AG20443 (cell line): ENCODE measurements at places on chromosomes 7 and 10.

- no peak for DNase-seq
These were observed 87.1 kb upstream of the STEAP1 start for GRCh38 chr7:90067171-90067570.

- no peak for DNase-seq
These were observed 88.6 kb downstream of the NRG3 start for GRCh38 chr10:81963606-81964005.

DNA sequence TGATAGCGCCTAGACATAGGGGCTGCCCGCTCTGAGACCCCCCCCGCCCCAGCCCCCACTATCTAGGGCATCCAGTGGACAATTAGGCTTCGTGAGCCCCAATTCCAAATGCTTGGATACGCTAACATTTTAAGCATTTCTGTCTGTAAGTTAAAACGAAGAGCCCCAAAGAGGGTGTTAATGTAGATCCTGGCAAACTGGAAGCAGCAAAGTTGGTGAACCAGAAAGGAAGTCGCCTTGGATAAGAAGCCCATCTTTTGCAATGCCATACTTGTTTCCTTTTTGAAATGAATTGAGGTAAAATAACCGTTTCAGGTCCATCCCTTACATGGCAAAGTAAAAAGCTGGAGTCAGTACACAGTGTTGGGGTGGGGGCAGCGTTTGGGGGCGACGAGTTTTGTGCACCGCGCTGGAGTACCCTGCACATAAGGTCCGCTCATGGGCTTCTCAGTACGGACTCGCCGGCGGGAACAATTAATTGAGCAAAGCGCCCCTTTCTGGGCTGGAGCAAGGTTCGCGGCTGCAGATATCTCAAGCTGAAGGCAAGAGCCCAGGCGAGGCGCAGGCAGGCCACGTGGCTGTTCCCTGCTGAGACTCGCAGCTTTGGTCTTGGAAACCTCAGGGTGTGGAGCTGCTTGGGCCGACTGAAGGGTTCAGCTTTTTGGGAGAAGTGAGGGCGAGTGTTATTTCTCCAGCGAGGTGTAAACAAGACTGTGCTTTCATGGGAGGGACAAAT, 1.4 kb upstream of the TWIST1 start:
- peak; percentile 47 for DNase-seq

DNA sequence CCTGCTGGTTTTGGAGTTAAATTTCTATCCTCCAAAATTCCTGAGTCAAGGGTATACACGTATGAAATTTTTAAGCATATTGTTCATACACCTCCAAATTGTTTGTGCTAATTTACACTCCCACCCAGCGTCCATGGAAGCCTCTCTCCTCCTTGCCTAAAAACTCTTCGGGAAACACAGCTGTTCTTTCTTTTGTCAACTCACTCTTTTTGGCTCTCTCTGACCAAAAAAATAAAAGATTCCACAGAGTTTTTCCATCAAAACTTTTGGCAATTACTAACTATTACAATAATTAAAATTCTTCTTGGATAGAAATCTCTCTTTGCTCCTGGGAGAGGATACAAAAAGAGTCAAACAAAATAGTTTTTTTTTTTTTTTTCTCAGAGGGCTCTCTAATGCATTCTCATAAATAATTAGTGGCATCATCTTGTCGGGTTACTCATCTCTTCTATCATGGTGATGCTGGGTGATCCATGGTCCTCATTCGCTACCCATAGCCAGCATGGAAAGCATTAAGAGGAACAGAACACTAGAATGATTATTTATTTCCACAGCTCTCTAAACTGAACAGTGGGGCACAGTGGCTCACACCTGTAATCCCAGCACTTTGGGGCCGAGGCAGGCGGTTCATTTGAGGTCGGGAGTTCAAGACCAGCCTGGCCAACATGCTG, 310.7 kb downstream of the SFMBT2 start:
- DNase-seq = no peak

DNA sequence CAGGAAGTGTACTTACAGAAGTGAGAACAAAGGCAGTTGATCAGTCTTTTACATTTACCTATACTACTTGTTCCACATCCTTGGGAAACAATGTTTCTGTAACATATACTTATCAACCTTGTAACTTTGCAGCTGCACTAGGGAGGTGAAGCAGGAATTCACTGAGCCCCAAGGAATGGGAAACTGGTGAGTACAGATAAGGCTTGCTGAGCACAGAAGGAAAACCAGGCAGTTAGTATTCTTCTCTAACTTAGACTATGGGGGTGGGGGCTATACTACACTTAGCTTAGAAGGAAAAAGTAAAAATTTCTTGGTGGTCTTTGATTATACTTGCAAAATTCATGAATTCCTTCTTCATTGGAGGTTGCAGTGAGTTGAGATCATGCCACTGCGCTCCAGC, 6.9 kb upstream of the ZNF33A start:
- DNase-seq = no peak

- DNase-seq = peak; percentile 33
These were observed 3.3 kb downstream of the MAPK8 start for GRCh38 chr10:48309711-48310226.

GRCh38 chr10:33716501-33717267, 382.2 kb upstream of the NRP1 start:
- DNase-seq = no peak

DNA sequence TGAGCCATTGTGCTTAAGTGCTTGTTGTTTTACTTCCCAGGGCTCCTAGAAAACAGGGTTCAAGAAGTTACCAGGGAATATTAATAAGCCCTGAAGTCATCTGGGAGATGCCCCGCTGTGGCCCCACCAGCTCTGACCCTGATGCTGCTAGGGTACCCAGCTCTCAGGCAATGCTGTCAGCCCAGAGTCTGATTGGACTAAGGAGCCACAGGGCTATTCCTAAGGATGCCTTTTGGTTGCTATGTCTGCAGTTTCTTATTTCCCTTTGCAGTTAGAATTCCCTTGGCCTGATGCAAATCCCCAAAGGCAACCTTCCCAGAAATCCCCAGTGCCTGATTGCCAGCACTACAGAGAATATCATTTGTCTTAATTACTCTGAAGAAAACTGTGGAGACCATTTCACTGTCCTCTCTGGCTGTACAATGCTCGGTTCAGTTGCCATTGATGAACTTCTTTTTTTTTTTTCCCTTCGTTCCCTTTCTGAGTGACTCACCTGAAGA, 236.7 kb upstream of the KMT2E start:
- no peak for DNase-seq

DNA sequence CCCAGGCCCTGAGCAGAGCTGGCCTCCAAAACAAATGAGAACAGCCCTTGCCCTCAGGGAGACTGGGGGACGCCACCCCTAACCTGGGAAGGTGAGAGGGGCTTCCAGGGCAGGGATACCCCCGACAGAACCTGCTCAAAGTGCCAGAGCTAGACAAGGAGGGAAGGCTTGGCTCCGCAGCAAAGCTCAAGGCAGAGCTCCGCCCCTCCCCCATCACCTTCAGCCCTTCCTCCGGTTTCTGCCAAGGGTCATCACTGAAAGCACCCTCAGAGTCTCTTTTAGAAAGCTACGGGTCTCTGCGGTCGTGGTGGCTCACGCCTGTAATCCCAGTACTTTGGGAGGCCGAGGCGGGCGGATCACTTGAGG, 73.4 kb upstream of the CUX1 start:
- DNase-seq = no peak

DNA sequence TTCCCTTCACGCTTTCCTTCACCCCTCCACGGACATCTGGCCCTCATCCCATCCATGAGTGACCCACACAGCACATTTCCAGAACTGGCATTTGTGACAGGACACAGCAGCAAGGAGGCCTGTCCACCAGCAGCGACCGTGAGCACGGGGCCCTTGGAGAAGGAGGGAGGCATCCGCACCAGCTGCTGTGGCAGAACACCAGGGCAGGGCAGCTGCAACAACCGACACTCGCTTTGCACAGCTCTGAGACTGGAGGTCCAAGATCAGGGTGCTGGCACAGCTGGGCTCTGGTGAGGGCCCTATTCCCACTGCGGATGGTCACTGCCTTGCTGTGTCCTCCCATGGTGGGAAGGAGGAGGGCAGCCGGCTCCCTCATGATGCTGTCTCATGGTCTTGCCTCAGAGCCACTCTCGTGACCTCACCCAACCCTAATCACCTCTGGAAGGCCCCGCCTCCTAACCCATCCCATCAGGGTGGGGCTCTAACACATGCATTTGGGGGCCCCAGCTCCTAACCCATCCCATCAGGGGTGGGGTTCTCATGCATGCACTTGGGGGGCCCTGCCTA, 36.7 kb downstream of the PTPRN2 start:
- DNase-seq = no peak

- DNase-seq = peak; percentile 45
These were observed 33.8 kb upstream of the PRLHR start for GRCh38 chr10:118629211-118629610.

GRCh38 chr10:106252541-106252940, 912.0 kb downstream of the SORCS1 start:
- DNase-seq = no peak

- DNase-seq = no peak
These were observed 62.8 kb downstream of the ARMH3 start for GRCh38 chr10:101993221-101993620.

DNA sequence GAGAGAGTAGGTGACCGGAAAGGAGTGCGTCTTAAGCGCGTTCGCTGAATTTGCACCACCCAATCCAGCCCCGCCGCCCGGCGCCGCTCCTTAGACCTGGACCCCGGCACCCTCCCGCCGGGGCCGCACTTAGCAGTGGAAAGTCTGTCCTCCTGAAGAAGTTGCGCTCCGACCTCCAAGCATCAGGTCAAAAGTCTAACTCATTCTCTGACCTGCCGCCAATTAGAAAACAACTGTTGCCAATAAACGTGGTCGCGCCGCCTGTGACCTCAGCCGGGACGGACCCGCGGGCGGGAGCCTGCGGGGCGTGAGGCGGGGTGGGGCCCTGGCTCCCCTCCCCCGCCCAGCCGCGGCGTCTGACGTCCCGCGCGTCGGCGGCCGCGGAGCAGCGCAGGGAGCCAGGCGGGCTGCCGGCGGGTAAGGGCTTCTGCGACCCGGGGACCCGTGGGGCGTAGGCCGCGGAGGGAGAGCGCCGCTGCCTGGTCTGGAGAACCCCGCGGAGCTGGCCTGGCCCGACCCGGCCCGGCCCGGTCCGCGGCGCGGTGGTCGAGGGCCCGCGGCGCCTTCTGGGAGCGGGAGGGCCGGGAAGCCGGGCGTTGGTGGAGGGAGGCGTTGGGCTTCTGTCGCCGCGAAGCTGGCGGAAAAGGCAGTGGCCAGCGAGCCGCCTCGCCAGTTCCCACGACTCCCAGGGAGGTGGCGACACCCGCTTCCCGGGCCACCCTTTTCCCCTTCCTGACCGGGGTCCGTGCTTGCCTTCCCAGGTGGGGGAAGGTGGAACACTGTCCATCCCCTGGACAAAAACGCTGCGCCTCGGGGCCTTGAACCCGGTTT, at the start of gene BCAP29:
TSS of gene BCAP29 (plus strand) at position 362 of the 831 bp plus-strand sequence. CDS start 527 bp downstream, outside the sequence.
- DNase-seq = peak; percentile 93

- peak; percentile 28 for DNase-seq
These were observed 30.5 kb downstream of the SHTN1 start for GRCh38 chr10:116974456-116975005.

DNA sequence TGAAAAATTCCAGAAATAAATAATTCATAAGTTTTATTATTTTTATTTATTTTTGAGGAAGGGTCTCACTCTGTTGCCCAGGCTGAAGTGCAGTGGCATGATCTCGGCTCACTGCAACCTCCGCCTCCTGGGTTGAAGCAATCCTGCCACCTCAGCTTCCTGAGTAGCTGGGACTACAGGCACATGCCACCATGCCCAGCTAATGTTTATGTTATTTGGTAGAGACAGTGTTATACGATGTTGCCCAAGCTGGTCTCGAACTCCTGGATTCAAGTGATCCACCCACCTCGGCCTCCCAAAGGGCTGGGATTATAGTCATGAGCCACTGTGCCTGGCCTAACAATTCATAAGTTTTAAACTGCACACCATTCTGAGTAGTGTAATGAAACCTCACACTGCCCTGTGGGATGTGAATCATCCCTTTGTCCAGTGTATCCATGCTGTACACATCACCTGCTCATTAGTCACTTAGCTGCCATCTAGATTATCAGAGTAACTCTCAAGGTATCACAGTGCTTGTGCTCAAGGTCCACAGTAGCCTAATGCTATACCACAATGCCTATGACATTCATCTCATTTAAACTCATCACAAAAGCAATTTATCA, 17.9 kb downstream of the RTKN2 start:
- no peak for DNase-seq

- no peak for DNase-seq
These were observed 2.7 kb downstream of the CCSER2 start for GRCh38 chr10:84331091-84331490.

DNA sequence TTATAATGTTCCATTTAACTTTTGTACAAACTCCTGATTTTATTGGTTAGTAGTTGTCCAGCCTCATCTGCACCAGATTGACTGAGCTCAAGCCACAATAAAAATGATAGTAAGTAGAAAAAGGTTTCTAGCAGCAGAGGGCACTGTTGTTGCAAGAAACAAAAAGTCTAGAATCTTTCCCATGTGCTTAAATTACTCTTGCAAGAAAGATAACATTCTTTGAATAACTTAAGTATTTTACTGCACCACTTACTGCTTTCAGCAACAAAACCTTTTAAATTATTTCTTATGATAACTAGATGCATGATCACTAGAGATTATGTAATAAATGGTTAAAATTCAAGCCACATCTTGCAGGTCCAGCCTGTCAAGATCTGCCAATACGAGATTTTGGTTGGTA, 27.0 kb downstream of the LMOD2 start:
- peak; percentile 51 for DNase-seq

GRCh38 chr10:77771450-77771849, 133.8 kb upstream of the KCNMA1 start:
- no peak for DNase-seq

- no peak for DNase-seq
These were observed 590.0 kb downstream of the LRMDA start for GRCh38 chr10:76021398-76021797.

GRCh38 chr7:36037121-36037662, 115.9 kb upstream of the EEPD1 start:
- peak; percentile 27 for DNase-seq

GRCh38 chr10:31133251-31133791, 101.7 kb upstream of the ZNF438 start:
- no peak for DNase-seq

GRCh38 chr10:84008878-84009277, 130.4 kb upstream of the GHITM start:
- DNase-seq = peak; percentile 12

- peak; percentile 7 for DNase-seq
These were observed 27.0 kb downstream of the AOC1 start for GRCh38 chr7:150879345-150879744.

- no peak for DNase-seq
These were observed 49.2 kb upstream of the NKX6-2 start for GRCh38 chr10:132834891-132835847.
